Activated B cell treated with CpG ODN at 0.5 μM for 24 hours (primary cell): ENCODE measurements at places on chromosomes 1 and 21.

GRCh38 chr1:14881775-14882672, 271.5 kb upstream of the TMEM51 start:
- DNase-seq, result no peak

DNA sequence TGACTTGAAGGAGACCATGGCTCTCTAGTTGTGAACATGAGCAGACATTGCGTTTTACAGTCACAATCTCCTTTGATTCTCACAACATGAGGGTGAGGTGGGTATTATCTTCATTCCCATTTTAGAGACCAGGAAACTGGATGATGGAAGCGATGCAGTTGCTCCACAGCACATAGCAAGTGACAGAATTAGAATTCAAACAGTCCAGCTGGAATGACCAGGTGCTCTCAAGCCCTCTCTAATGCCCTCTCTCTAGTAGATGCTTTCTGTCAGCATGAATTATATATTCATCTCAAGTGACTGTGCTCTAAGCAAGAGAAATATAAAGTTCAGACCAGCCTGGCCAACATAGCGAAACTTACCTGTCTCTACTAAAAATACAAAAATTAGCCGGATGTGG, 9.8 kb upstream of the KIF1B start:
- no peak for DNase-seq

- DNase-seq, result no peak
These were observed 1.0 kb upstream of the HP1BP3 start for GRCh38 chr1:20787840-20788795.

GRCh38 chr21:35119501-35120047, 70.5 kb upstream of the RUNX1 start:
- DNase-seq, result no peak

DNA sequence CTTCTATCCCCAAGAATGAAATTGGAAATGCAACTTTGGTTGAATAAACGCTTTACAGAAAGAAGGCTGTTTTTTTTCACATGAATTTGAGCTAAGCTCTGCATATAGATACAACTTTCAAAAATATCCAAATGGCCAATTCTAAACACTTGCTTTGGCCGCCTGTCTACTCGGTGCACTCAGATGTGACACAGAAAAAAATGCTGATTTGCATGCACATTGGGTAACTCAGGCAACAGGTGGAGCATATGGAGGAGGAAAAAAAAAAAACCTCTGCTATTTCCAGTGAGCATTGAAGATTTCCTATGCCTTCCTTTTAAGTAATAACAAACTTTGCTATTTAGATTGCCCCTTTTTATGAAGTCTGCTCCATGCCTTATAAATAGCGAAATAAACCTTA, 262.5 kb downstream of the GRIK1 start:
- DNase-seq, result no peak

DNA sequence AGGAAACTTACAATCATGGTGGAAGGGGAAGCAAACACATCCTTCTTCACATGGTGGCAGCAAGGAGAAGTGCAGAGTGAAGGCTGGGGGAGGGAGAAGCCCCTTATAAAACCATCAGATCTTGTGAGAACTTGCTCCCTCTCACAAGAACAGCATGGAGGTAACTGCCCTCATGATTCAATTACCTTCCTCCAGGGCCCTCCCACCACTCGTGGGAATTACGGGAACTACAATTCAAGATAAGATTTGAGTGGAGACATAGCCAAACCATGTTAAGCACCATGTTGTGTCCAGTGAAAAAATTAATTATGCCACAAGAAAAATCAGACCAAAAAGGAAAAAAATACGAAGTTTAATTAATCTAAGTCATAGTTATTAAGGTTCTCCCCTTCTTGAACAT, 109.5 kb downstream of the CLDN17 start:
- no peak for DNase-seq

DNA sequence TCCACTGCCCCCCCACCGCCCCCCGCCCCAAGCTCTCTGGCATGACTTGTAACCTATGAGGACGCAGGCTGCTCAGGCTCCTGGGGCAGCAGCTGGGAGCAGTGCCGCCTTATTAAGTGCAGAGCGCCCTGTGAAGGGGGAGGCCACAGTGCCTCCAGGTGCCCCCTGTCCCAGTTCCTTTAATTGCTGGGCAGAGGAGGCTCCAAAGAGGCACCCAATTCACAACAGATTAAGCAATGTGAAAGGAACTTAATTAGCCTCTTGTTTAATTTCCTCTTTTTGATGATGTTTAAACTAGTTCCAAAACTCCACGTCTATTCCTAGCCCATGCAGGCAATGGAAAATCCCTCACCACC, 3.0 kb downstream of the RXFP4 start:
- DNase-seq, result no peak

DNA sequence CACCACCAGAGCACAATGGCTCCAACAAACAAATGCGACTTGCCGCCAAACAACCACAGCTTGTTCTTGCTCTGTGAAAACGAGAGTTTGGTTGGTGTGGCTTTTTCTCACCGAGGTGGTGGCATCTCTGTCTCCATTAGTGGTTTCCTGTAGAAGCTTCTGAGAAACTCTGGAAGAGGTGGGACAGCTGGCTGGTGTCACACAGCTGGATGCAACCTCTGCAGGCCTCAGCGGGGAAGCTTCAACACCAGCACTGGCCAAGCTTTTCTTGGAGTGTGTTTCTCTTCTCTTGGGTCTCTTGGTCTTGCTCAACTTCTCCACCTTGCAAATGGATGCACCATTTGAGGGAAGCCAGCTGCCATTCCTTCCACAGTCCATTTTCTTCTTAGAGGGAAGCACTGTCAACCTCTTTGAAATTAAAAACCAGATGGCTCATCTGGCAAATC, 124.8 kb downstream of the KCNN3 start:
- no peak for DNase-seq

GRCh38 chr1:14027099-14027498, 327.1 kb downstream of the PRDM2 start:
- DNase-seq, result no peak

DNA sequence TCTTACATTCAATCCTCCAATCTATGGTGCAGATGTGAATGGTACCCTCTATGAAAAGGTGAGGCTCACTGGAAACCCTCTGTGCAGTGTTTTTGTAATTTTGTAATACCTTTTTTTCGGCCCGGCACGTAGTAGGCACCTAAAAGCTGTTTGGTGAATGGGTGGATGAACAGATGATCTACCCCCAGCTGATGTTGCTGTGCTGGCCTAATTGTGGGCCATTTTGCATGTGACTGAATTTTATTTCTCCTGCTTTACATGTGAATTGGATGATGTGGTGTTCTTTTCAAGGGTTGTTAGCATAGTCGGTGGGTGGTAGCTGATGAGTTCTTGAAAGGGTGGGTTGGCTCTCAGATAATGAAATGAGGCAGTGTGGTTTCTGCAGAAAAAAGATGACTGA, 10.4 kb downstream of the KDM4A start:
- DNase-seq, result no peak
